Activated naive CD8-positive, alpha-beta T cell treated with anti-CD3 and anti-CD28 coated beads, Interleukin-2, amount 10 ng/mL, durations not matched to agents 7 days and 5 days (primary cell): ENCODE measurements at places on chromosomes 16 and 17.

DNA sequence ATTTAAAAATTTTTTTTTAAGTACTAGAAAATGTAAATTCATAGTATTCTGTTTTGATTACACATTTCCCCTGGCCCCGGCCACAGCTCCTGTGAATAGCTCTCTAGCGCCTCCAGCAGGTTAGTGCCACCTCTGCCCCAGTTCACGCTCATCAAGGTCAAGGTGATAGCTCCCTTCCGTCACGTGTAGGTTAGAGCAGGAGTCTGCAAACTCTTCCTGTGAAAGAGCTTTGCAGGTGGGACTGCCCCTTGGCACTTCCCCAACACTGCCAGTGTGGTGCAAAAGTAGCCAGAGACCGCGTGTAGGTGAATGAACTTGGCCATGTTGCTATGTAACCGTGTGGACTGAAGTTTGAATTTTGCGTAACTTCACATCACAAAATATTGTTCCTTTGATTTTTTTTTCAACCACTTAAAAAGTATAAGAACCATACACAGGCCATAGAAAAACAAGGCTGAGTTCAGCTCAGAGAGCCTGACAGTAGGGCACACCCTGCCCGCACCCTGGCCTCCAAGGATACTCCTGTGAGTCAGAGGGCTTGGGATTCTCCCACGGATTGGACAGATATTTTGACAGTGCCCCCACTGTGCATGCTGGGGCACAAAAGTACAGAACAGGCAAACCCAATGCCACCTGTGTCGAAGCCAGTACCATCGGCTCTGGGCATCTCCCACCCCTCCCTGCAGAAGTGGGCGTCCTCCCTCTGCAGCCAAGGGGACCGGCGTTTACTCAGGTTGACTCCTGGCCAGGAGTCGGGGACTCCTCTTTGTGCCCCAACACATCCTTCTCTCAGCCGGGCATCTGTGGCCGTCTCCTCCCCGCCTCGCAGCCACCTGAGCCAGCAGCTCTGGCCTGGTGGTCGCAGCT lies 92.0 kb upstream of the CHMP6 start:
- peaks cover 28% of the 10 kb centered on the region for H3K4me1 ChIP-seq
- peak overlapping the region; percentile 36 for H3K27ac ChIP-seq
- H3K36me3 ChIP-seq: peaks cover 24% of the 10 kb centered on the region

GRCh38 chr16:11423315-11424117 lies 78.3 kb downstream of the RMI2 start:
- H3K4me1 ChIP-seq: peaks cover 2% of the 10 kb centered on the region
- no peaks in the 10 kb centered on the region for H3K36me3 ChIP-seq
- no peaks in the 10 kb centered on the region for H3K27me3 ChIP-seq
- H3K27ac ChIP-seq: no peak overlapping the region
- DNase-seq: no peak

- no peak for DNase-seq
- H3K36me3 ChIP-seq: no peaks in the 10 kb centered on the region
- H3K4me3 ChIP-seq: no peak overlapping the region
- no peaks in the 10 kb centered on the region for H3K27me3 ChIP-seq
- peaks cover 2% of the 10 kb centered on the region for H3K4me1 ChIP-seq
These were observed 4.3 kb downstream of the SMIM5 start for GRCh38 chr17:75637551-75637950.

- H3K27me3 ChIP-seq: peaks cover 3% of the 10 kb centered on the region
- no peak overlapping the region for H3K4me3 ChIP-seq
- no peak overlapping the region for H3K27ac ChIP-seq
- no peaks in the 10 kb centered on the region for H3K36me3 ChIP-seq
- H3K4me1 ChIP-seq: peaks cover 12% of the 10 kb centered on the region
- DNase-seq: no peak
These were observed 24.9 kb upstream of the RHOT1 start for GRCh38 chr17:32117399-32117798.

GRCh38 chr17:81513372-81513752 lies 763 bp upstream of the ACTG1 start:
- H3K4me1 ChIP-seq: peaks cover 32% of the 10 kb centered on the region
- DNase-seq: peak; percentile 79
- peak overlapping the region; percentile 88 for H3K4me3 ChIP-seq
- peaks cover 38% of the 10 kb centered on the region for H3K36me3 ChIP-seq

- peaks cover 23% of the 10 kb centered on the region for H3K4me1 ChIP-seq
- DNase-seq: peak; percentile 72
- H3K36me3 ChIP-seq: peaks cover 18% of the 10 kb centered on the region
- H3K4me3 ChIP-seq: peak overlapping the region; percentile 77
- no peaks in the 10 kb centered on the region for H3K27me3 ChIP-seq
- H3K27ac ChIP-seq: peak overlapping the region; percentile 98
These were observed 27.8 kb downstream of the CASKIN2 start for GRCh38 chr17:75487351-75488070.

DNA sequence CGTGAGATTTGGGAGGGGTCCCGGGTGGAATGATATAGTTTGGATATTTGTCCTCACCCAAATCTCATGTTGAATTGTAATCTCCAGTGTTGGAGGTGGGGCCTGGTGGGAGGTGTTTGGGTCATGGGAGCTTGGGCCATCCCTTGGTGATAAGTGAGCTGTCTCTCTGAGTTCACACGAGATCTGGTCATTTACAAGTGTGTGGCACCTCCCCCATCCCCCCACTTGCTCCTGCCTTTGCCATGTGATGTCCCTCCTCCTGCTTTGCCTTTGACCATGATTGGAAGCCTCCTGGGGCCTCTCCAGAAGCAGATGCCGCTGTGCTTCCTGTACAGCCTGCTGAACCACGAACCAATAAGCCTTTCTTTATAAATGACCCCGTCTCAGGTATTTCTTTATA lies 21.3 kb upstream of the BAIAP2 start:
- peaks cover 8% of the 10 kb centered on the region for H3K27me3 ChIP-seq
- H3K4me3 ChIP-seq: no peak overlapping the region
- H3K36me3 ChIP-seq: peaks cover 15% of the 10 kb centered on the region
- H3K4me1 ChIP-seq: peaks cover 21% of the 10 kb centered on the region
- DNase-seq: no peak
